Stimulated activated CD4-positive, alpha-beta T cell treated with anti-CD3 and anti-CD28 coated beads, Interleukin-12 subunit alpha, Interleukin-12 subunit beta, amount 100 ng/mL, for 48 hours (primary cell): ENCODE measurements at places on chromosomes 6 and 20.

DNA sequence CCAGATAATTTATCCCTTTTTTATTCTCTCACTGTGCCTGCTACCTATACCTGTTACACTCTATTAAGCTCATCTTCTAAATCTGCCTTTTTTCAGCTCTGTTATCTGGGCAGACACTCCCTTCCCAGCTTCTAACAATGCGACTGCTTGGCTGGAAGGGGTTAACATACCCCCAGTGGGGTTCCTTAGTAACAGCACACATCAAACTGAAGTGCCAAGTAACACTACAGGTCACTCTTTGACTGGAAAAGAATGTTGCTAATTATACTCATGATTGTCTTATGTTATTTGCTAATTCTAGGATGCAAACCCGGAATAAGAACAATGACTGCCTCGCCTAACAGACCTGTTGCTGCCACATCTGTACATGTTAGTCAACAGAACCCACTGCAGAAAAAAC is 203.5 kb downstream of the EPM2A start:
- DNase-seq: no peak

- DNase-seq: no peak
Measured at GRCh38 chr20:47727909-47728361, 57.3 kb downstream of the SULF2 start.

DNA sequence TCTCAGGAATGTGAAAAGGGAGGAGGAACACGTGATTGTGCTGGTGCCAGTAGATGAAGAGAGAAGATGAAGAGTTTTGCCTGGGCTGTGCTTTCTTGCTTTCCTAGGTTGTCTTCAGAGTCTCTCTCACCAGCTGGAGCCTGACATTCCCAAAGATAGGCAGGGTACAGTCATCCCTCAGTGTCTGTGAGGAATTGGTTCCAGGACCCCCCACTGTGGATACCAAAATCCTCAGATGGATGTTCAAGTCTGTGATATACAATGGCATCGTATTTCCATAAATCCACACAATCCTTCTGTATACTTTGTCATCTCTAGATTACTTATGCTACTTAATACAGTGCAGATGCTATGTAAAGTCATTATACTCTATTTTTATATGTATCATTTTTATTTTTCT is 113.5 kb downstream of the SAMD5 start:
- DNase-seq: no peak

DNA sequence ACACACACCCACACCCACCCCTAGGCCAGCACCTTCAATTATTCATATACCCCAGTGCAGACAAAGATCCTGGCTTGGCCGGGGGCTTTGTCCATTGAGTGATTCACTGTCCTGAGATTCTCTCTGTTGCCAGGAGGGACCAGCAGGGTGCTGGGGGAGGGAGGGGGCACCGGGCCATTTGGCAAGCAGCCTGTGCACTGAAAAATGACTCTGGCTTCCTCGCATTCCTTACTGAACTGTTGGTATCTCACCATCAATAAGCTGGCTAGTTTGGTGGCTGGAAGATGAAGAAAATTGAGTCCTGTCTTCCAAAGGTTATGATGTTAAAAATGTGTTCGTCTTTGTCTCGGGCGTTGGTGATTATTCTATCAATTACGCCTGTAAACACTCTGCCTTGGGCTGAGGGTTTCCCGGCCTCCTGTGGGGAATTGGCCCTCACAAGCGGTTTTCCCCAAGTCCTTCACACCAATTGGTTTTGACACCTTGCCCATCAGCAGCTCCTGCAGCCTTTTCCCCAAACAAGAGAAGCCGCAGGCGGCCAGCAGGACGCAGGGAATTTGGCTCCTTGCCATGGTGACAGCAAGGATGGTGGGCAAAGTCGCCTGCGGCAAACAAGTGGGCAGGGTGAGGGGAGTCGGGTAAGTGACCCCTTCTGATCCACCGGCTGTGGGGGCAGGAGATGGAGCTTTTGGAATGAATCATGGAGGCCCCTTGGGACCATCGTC is 4.9 kb downstream of the VSTM2L start:
- DNase-seq: no peak

GRCh38 chr6:56607111-56607752 is 35.5 kb downstream of the DST start:
- DNase-seq: no peak

- DNase-seq: no peak
Measured at GRCh38 chr6:23282252-23283021, 713.1 kb downstream of the HDGFL1 start.

GRCh38 chr6:142846883-142847287 is 98.1 kb downstream of the HIVEP2 start:
- no peak for DNase-seq

GRCh38 chr6:54440549-54440948 is 132.3 kb downstream of the TINAG start:
- no peak for DNase-seq

DNA sequence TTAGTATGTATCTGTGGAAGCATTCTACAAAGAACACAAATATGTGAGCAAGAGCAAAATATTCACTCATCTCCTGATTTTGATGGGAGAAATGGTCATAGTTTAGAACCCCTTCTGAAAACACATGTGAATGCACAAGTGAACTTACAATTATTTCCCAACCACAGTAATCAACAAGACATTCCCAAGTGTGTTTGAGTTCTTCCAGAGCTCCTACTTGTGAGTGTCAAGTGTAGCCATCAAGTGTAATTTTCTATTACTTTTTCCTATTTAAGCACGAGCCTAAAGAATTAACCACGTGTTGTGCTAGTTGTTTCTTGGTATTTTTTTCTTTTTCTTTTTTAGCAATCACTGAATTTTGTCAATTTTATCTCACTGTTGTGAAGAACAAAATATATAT is 402.3 kb downstream of the NKAIN2 start:
- DNase-seq: no peak

DNA sequence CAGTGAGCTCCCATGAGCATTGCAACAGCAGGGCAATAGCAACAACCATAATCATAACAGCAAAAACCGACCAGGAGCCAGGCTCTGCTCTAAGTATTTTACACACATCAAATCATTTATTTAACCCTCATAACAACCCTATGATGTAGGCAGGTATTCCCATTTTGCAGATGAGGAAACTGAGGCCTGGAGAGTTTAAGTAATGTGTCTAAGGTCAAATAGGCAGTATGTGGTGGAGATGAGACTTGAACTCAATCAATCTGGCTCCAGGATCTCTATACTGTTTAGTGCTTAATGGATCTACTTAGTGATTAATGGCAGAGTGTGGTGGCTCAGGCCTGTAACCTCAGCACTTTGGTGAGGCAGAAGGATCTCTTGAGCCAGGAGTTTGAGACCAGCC is 3.4 kb downstream of the TMEM151B start:
- DNase-seq: no peak
